AG04449 (cell line): ENCODE measurements at places on chromosomes 7 and 10.

- no peak for DNase-seq
Measured at GRCh38 chr7:50178166-50178565, 85.1 kb upstream of the ZPBP start.

DNA sequence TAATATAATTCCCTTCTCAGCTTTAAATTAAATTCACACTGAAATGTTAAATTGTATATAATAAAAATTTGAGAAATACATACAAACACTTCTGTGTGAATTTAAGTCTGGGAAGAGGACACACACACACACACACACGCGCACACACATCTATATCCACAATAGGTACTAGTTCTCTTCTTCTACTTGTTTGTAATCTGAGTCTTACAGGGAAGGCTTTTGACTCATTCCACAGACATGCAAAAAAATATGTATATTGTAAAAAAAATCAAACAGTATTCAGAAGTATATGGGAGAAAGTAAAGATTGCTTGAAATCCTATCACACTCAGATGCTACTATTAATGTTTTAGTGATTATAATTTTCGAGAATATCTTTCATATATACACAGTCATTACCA lies 276.2 kb downstream of the MDFIC start:
- DNase-seq: peak; percentile 7

- no peak for DNase-seq
Measured at GRCh38 chr7:37323966-37324365, 124.7 kb downstream of the ELMO1 start.

DNA sequence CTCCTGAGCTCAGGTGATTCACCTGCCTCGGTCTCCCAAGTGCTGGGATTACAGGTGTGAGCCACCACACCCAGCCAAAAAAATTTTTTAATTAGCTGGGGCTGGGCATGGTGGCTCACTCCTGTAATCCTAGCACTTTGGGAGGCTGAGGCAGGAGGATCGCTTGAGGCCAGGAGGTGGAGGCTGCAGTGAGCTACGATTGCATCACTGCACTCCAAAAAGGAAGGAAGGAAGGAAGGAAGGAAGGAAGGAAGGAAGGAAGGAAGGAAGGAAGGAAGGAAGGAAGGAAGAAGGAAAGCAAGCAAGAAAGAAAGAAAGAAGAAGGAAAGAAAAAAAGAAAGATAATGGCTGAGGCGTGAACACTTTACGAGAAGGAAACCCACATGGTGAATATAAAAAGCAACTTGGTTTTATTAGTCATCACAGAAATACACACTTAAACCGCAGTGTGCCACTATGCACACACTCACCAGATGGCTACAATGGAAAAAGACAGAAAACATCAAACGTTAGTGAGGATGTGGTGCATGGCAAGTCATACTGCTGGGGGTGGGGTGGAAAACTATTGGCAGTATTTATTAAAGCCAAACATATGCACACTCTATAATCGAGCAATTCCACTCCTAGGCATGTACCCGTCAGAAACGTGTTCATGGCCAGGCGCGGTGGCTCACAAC lies 4.4 kb upstream of the CCL26 start:
- peak; percentile 77 for DNase-seq

DNA sequence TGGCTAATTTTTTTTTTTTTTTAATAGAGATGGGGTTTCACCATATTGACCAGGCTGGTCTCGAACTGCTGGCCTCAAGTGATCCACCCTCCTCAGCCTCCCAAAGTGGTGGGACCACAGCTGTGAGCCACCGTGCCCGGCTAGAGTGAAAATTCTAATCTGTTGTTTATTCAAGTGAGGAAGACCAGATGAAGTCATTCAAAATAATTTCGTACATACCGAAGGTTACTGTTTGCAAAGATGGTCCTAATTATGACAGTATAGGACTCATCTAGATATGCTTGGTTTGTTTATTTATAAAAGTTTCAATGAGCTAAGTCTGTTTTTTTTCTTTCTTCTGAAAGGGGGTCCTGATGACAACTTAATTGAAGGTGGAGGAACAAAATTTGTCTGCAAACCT lies 376.8 kb downstream of the EXOC4 start:
- no peak for DNase-seq

- DNase-seq: no peak
Measured at GRCh38 chr7:149776848-149777407, 3.5 kb upstream of the ZNF467 start.
